ENCODE measurements at places on chromosomes 5 and 9.
A peak's percentile ranks its signal among the peaks of the same experiment; 100 is the strongest.

GRCh38 chr5:123517476-123517875 is 5.5 kb downstream of the CSNK1G3 start:
- DNase-seq = no peak

GRCh38 chr9:13481274-13481673 is 201.8 kb upstream of the MPDZ start:
- no peak for DNase-seq

DNA sequence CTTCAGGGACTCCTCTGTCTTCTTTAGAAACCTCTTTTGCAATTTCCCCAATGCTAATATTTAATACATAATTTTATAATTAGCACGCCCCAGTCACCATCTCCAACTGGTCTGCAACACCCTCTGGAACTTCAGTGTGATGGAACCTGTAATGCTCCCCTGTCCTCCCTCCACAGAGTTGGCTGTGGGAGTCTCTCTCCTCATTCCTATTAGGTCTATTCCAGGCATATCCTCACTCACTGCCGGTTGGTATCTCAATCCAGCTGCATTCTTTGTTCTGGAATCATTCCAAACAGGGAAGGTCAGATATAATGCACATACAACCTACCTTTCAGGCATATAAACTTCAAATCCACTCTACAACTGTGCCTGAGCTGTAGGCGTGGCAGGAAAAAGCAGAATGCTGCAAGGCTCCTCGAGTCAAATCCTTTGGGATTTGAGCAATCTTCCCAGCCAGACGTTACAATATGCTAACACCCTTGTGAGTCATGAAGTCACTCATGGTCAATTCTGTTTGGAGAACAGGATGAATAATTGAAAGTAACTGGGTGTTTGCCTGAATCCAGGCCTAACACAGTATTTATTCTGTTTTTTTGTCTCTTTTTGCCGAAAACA is 293.8 kb downstream of the CWC27 start:
- peak; percentile 89 for DNase-seq

- no peak for DNase-seq
Measured at GRCh38 chr9:22693156-22693555, 246.5 kb downstream of the DMRTA1 start.

DNA sequence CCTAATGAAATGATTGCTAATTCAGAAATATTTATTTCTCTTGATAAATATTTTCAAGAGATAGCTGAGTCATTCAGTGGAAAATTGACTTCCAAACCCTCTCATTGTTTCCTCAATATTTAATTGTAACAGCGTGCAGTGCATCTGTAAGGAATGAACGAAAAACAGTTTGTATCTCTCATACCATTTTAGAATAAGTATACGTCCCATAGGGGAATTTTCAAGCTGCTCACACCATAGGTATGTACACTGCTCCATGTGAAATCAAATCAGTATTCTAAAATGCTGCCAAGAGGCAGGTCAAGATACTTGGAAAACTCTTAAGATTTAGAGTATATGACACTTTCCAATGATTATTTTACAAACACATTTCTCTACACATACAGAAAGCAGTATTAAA is 202.2 kb downstream of the ARL15 start:
- DNase-seq = no peak
